Stimulated activated CD4-positive, alpha-beta T cell treated with anti-CD3 and anti-CD28 coated beads, TNF-alpha, amount 100 ng/mL, for 1 hour (primary cell): ENCODE measurements at places on chromosomes 6 and 20.

DNA sequence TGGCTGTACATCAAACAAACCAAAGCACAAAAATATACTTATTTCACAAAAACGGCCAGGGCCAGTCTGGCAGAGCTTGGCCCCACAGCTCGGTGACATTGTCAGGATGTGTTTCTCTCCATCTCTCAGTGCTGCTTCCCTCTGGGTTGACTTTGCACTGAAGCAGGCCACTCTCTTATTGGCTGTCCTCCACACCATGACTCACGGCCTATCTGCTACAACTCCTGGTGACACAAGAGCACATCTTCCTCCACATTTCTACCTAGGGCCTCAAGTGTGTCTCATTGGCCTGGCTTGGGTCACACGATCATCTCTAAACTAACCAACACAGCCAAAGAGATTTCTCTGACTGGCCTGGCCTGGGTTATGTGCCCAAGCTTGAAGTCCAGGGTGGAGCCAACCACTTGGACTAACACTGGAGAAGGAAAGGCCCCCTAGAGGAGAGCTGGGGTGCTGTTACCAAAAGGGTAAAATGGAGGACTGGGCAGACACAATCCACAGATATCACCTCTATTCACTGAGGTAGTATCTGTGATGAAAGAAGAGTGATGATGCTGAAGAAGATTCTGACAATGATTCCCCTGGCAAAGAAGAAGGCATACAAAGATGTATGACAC is 159.8 kb upstream of the TSHZ2 start:
- no peak for DNase-seq

- no peak for DNase-seq
Measured at GRCh38 chr20:49394757-49395156, 87.7 kb downstream of the KCNB1 start.

DNA sequence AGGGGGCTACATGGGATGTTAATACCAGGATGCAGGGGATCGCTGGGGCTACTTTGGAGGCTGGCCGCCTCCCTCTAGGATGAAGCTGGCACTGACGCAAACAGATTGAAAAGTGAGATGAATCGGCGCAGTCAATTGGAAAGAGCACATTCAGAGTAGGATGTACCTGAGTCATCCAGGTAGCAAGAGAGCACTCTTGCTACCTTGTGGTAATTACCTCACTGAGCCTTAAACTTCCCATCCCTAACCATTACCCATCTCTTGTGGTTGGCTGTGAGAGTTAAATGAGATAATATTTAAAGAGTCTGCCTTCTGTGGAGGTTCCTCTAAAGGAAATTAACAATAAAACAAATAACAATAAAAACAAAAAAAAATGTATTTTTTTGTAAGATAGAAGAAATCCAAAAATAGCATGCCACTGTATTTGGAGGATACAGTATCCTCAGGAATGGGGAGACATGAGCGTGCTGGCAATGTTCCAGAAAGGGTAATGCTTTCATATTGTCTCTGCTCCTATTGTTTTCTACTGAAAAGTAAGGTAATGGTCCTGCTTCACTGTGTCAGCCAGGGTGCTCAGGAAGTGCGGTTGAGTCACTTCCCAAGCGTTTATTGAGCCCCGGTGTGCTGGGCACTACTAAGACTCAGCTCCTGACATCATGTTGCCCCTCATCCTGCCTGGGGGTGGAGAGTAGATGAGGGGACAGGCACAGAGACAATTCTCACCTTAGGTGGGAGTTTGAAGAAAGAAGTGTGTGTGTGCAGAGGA is 301.1 kb downstream of the EYA4 start:
- DNase-seq: no peak

- no peak for DNase-seq
Measured at GRCh38 chr6:122429323-122429722, 29.9 kb downstream of the HSF2 start.

GRCh38 chr6:157669747-157670216 is 153.3 kb upstream of the SNX9 start:
- no peak for DNase-seq

DNA sequence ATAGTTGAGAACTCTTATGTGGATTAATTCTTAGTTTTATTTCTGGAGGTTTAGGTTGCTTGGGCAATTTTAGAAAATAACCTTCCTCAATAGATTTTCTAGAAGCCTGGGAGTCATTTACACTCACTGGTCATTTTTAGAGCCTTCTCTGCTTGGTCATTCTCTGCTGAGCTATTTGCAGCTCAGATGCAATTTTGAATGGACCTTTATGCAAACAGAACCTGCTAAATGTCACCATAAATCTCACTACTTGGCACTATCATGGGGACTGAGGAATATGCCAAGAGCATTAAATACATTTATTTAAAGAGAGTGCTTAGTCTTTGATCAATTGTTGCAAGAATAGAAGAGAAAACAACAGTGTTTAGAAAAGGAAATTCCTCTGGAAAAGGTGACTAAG is 154.0 kb downstream of the CLVS2 start:
- DNase-seq: no peak

DNA sequence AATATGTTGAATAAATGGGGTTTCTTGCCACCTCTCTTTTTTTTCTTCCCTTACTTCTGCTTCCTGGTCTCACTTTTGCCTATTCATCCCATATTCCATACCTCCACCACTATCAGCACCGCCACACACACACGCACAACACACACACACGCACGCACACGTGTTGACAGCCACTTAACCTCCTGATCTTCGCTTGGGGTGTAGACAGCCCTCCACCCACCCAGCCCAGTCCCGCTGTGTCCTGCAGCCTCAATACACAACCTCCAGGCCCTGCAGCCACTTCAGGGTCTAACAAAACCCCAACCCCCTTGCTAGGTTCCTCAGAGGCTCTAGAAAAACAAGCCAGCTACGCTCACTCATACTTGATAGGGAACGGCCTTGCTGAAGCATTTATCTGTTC is 72.3 kb downstream of the LINC00237 start:
- DNase-seq: no peak

DNA sequence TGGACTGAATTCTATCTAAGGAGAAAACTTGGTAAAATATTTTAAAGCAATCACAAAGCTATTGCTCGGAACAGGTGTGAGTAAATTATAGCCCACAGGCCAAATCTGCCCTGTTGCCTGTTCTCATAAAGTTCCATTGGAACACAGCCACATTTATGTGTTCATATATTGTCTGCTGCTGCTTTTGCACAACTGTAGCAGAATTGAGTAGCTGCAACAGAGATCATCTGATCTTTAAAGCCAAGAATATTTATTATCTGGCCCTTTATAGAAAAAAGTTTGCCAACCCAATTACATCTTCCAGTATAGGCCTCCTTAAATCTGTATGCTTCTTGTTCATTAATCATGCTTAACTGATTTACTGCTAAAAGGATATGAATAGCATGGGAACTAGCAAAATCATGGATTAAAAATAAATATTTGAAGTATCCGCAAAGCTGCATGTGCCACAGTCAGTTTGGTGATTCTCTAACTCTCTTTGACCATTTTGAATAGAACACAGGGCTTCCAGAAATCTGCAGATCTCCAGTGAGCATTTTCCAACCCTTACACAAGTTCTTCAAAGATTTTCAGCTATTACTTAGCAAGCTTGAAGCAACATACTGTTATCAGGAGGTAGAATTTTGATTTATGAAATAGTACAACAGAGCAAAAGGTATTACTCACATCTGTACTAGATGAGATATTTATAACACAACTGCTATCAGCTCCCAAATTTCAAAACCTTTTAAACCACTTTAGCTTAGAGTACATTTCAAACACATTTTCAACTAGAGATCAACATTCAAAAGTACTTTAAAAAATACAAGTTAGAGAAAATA is 312.6 kb upstream of the ID4 start:
- DNase-seq: no peak

DNA sequence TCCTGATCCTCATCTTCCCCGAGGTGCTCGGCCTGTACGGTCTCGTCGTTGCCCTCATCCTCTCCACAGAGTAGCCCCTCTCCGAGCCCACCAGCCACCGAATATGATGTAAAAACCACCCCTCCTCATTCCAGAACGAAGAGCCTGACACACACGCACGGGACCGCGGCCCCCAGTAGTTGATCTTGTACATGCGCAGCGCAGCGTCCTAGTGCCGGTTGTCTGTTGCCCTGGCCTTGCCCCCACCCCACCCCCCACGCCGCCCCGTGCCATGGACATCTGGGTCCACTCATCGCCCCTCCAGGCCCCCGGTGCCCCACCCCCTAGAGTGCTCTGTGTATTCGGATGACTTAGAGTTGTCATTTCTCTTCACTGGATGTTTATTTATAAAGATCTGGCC is 5.2 kb upstream of the PRPH2 start:
- no peak for DNase-seq

DNA sequence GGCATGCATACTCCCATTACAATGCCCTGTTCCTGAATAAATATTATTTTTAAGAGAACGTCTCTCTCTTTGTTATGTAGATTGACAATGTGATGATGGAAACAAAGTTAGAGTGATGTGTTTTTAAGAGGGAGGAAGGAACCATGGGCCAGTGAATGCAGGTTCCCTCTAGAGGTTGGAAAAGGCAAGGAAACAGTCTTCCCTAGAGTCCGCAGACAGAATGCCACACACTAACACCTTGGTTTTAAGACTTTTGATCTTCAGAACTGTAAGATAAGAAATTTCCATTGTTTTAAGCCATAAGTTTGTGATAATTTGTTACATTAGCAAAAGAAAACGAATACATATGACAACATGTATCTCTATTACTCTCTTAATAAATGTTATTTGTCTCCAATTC is 4.7 kb upstream of the CENPW start:
- DNase-seq: no peak

DNA sequence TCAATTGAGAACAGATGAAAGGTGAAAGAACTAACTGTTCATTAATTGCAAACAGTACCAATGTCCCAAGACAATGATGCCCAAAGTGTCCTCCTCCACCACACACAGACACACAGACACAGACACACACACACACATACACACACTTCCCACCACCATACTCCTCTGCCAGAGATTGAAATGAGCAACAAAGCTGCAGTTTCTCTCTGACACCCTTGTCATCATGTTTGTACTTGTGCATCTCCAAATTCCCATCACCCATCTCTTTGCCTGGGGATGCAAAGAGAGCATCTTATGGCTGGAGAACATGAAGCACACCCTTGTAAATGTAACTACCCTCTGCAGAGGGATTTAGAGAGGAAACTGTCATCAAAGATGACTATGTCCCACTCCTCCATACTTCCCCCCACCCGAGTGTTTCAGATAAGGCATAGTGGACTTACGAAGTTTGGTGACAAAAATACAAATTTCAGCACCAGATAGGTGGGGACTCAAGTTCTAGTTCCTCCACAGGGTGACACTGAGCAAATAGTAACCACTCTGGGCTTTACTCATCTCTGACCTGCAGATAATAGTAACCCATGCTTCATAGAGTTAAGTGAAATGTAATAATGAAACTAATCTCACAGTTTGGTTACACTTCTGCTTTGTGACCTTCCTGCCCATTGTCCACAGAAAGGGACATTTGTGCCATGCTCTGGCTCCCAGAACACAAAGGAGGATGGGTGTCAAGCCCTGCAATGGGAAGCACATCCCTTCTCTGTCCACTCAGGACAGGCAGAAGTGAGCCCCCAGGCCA is 8.7 kb downstream of the MAFB start:
- DNase-seq: no peak

- no peak for DNase-seq
Measured at GRCh38 chr20:44572551-44573500, 9.6 kb upstream of the PKIG start.

- no peak for DNase-seq
Measured at GRCh38 chr6:32164295-32164694, at the start of gene EGFL8. TSS of gene EGFL8 (plus strand) at chr6:32164595. CDS start at chr6:32166166, 1,571 bp downstream.

DNA sequence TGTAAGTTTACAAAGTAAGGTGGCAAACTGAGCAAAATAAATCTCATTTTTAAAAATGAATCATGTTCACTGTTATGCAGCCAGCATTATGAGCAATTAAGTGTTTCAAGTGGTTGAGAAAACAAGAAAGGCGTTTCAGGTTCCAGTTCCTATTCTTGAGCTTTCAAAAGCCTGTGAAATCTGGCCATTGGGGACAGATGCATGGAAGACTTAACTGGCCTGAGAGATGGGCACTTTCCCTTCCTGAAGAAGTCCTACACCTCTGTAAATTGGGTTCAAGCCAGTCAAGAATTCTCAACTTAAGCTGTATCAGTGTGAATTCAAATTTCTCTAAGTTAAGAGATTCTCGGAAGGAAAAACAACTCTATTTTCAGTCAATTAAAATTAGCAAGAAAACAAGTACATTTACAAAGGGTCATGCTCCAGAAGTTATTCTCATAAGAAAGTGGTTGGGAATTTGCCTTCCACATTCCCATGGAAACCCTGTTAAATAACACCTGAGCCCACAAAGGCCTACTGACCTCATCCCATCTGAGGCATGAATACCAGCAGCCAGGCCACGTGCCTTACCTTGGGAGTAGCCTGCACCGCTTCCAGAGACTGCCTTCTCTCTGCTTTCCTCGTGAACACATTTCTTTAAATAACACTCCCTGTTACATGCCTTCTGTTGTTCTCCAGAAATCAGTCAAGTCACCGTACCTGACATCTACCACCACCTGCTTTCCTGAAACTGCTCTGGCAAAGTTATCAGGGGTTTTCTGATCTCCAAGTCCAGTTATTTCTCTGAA is 19.4 kb downstream of the MAP3K5 start:
- DNase-seq: no peak

DNA sequence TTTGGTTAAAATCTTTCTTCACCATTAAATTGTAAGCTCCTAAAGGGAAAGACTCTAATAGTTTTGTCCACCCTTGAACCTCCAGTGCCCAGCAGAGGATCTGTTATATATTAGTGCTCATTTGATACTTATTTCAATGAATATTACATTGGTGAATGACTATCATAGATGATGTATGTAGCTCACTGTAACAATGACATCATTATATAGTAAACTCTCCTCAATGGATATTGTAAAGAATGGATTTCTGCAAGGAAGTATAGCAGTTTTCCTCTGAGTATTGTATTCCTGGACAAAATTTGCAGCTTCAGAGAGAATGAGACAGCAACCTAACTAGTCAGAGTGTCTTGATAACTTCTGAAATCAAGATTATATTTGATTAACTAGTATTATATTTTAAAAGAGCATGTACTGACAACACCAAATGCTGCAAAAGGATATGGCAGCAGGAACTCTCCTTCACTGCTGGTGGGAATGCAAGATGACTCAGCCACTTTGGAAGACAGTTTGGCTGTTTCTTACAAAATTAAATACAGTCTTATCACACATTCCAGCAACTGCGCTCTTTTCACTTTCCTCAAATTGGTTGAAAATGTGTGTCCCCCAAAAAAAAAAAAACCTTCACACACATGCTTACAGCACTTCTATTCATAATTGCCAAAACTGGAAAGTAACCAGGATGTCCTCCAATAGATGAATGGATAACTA is 189.8 kb upstream of the OPRM1 start:
- DNase-seq: no peak

- DNase-seq: no peak
Measured at GRCh38 chr6:20826378-20826777, 292.1 kb downstream of the CDKAL1 start.

GRCh38 chr6:21441386-21441785 is 152.2 kb upstream of the SOX4 start:
- no peak for DNase-seq

DNA sequence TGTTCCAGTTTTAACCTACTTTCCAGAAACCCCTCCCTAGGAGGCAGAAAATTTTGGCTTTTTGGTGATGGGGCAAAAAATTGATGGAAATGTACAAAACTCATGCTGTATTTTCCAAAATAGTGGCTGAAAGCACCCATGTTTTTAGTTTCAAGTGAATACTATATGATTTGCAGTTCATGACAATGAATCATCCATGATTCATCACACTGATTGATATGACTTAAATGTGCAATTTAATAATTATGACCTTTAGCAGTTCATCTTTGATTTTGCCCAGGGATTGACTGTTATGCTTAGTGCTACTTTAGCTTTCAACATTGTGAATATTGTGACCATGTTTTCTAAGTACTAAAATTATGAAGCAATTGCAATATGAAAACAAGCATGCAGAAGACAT is 478.7 kb downstream of the HTR1B start:
- no peak for DNase-seq
